Bone marrow (tissue), 2 donors: ENCODE measurements at places on chromosomes 3 and 15.

DNA sequence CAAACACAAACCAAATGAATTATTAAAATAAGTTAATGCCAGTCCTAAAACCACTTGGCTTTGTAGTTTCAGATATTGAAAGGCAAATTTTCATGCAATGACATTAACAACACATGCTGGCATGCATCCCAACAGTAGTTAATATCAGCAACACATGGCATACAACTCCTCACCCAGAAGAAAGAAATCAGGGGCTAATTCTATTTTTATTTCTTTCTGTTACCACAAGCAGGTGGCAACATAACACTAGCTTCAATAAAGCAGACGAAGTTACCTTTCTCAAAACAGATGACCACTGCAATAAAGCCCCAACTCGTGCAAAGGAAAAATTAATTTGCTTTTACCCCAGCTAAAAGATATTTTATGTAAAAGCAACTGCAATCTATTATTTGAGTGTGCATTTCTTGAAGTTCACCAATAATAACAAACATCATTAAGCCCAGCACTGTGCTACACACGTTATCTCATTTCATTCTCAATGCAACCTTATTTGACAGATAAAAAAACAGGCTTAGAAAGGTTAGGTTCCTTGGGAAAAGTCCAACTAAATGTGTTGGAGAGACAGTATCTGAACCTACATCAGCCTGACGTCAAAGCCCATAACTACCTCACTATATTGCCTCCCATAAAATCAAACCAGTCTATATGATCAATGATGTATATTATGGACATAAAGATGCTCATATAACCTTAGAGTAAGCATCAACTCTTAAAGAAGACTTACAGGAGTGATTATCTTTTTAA is 2.8 kb downstream of the TOP2B start:
- DNase-seq = no peak

- no peak for DNase-seq
Observed at GRCh38 chr3:157174290-157174648, 14.3 kb upstream of the CCNL1 start.

- DNase-seq = no peak
Observed at GRCh38 chr15:31465083-31465955, 138.7 kb downstream of the KLF13 start.

DNA sequence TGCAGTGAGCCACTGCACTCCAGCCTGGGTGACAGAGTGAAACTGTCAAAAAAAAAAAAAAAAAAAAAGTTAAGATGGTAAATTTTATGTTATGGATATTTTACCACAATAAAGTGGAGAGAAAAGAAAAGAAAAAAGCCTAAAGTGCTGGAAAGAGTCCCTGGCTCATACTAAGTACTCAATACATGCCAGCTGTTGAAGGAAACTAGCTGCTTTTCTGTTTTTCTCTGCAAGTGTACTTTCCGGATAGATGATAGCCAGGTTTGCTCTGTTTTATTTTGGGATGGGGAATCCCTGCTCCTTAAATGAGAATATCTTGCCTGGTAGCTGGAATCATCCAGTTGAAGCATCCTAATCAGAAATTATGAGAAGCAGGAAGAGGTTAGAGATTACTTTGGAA is 10.9 kb downstream of the EID1 start:
- no peak for DNase-seq

GRCh38 chr3:61979638-61980037 is 393.7 kb downstream of the FEZF2 start:
- DNase-seq = no peak

DNA sequence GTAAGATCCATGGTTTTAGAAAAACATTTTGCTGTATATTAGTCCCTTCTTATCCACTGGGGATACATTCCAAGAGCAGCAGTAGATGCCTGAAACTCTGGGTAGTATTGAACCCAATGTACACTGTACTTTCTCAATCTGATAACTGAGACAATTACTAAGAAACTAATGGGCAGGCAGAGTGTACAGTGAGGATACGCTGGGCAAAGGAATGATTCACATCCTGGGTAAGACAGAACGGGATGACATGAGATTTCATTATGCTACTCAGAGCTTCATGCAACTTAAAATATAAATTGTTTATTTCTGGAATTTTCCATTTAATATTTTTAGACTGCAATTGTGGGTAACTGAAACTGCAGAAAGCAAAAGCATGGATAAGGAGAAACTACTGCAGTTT is 46.2 kb upstream of the TEX55 start:
- no peak for DNase-seq

DNA sequence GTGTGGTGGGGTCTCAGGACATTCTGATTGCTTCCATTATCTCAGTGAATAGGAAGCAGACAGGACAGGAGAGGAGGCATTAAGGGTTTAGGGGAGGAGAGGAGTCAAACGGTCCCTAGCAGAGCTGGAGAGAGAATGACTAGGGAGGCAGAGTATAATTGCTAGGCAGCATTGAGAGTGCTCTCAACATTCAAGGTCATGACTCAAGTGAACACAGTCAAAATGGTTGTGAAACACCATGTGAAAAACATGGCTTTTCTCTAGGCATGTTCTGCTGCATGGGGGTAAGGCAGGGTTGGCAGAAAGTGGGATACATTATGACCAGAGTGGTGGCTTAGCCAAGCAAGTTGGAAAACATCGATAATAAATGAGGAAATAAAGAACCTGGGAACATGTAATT is 19.5 kb upstream of the HRH1 start:
- DNase-seq = no peak

- no peak for DNase-seq
Observed at GRCh38 chr3:103906808-103907207, 1459.9 kb upstream of the ALCAM start.

- no peak for DNase-seq
Observed at GRCh38 chr3:114022145-114022802, 34.1 kb downstream of the CCDC191 start.

DNA sequence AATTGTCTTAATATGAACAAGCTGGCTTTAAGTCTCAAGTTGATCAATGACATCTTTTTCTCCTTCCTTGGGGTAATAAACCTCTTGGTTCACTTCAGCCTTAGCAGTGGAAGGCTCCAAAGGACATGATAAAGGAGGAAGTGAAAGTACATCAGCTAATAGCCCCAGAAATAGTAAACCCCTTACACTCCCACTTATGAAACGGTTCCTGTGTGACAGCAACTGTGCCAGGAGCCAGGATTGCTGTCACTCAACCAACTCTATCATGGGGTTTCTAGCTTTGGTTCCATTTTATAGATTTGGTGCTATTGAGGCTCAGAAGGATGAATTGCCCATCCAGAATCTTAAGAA is 216.7 kb downstream of the ABHD5 start:
- DNase-seq = no peak

DNA sequence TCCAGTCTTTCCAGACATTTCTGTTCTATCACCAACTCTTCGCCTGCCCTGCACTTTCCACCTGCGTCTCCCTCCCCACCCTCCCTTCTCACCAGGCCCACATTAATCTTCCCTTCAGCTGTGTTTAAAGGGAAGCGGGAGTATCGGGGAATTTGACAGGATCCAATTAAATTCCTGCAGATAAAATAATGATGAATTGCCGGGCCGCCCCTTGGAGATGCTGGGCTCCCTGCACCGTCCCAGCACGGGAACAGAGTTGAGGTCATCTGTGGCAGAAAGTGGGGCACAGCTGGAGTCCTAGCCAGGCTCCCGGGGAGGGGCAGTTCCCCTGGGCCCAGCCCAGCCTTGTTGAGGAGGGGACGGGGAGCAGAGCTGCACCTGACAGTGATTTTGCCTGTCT is 30.3 kb downstream of the PLXNA1 start:
- DNase-seq = no peak

GRCh38 chr3:105539897-105540296 is 173.2 kb downstream of the ALCAM start:
- no peak for DNase-seq

- no peak for DNase-seq
Observed at GRCh38 chr3:30354513-30354912, 251.9 kb upstream of the TGFBR2 start.

- DNase-seq = no peak
Observed at GRCh38 chr15:99207672-99208071, 41.7 kb downstream of the TTC23 start.

DNA sequence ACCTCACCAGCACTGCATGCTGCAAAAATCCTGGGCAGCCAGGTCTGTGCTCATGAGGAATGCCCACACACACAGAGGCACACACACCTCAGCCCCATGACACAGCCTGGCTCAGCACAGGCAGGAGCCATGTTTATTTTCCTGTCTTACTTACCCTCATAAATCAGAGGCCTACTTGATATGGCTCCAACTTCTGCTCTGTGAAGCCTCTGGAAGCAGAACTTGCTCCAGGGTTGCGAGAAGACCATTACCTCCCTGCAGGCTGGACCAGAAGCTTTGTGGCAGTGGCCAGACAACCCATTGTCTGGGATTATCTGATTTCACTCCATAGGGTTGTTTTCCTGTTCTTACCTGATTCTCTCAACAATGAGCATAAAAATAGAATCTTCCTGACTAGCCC is 43.8 kb upstream of the CMTM8 start:
- no peak for DNase-seq
